GDM1 (cell line): ENCODE measurements at places on chromosomes 6 and 20.

GRCh38 chr20:61115364-61116065, 136.5 kb upstream of the CDH4 start:
- DNase-seq: no peak

DNA sequence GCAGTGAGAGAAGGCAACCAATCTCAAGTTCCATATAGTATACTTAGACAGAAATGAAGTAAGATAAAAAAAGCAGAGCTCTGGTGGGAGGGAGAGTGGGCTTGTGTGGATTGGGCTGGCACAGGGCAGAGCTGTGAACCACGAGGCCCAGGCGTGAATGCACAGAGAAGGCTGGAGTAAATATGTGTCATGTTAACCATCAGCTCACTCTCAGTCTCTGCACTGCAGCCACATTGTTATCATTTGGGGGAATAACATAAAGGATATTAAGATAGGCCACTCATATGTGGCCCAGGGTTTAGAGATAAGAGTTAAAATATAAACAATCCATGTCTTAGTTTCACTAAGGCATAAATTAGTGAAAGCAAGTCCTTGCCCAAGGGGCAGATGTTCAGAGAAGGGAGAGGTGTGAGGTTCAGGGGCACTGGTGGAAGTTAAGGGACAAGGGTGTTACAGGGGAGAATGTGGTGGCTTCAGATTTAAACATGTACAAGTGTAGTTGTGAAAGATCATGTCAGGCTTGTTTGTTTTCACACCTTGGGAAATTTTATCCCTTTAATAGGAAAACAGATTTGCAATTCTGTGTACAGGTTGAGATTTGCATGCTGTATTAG, 14.4 kb downstream of the GMPR start:
- no peak for DNase-seq

- no peak for DNase-seq
Observed at GRCh38 chr20:52318651-52319050, 127.1 kb upstream of the ZFP64 start.

GRCh38 chr6:167702241-167702827, 124.4 kb upstream of the AFDN start:
- DNase-seq: no peak

GRCh38 chr6:9520417-9521151, 894.3 kb downstream of the TFAP2A start:
- DNase-seq: no peak

DNA sequence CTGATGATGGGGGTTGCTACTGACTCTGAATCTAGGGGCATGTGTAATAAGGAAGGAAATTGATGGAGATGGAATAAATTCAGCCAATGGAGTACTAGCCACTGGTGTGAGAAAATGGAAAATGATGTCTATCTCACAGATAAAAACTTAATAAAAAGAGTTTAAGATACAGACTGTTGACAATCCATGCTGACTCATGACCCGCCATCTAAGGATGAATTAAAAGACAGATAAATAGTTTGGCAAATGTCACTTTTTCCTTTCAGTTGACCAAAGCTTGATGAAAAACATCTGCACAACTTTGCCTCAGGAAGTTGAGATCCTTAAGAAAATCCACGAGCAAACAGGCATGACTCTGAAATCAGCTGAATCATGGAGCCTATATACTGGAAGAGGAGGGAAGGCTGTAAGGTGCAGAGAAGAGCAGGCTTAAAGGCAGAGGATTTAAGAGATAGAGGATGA, 82.6 kb upstream of the BMP5 start:
- DNase-seq: no peak

DNA sequence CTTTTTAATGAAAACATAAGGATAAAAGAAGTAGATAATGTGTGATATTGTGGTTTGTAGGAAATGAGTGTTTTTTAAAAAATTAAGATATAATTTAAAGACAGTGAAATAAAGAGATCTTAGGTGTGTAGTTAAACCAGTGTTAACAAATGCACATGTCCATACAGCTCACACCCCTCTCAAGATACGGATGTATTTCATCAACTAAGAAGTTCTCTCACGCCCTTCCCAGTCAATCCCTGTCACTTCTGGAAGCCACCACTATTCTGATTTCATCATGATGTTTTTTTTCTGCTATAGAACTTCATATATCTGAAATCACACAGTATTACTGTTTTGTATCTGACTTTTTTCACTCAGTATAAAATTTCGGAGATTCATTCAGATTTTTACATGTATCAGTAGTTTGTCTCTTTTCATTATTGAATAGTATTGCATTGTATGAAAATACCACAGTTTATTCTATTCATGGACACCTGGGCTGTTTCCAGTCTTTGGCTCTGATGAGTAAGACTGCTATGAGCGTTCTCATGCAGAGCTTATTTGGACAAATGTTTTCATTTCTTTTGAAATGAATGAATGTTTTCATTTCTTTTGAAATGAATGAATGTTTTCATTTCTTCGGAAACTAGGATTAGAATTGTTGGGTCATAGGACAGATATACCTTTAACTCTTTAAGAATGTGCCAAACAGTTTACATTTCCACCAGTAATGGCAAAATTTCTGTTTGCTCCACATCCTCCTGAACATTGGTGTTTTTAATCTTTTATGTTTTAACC, 49.7 kb upstream of the ELOVL5 start:
- DNase-seq: no peak

DNA sequence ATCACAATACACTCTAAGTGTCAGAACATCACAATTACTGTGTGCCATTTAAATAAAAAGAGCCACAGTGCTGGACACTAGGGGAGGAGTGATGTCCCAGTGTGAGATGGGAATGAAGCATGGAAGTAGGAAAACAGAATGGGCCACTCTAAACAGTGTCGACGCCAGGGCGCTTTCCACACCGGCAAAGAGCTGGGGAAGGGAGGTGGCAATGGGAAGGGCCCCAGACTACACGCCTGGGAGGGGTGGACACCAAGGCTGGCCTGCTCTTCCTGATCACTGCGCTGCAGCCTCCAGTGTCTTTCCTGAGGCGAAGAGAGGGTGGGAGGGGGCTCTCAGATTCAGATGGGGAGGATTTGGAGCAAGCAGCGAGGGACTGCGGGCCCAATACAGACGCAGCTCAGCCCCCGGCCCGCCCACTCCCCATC, 75.9 kb downstream of the ERMARD start:
- DNase-seq: no peak

DNA sequence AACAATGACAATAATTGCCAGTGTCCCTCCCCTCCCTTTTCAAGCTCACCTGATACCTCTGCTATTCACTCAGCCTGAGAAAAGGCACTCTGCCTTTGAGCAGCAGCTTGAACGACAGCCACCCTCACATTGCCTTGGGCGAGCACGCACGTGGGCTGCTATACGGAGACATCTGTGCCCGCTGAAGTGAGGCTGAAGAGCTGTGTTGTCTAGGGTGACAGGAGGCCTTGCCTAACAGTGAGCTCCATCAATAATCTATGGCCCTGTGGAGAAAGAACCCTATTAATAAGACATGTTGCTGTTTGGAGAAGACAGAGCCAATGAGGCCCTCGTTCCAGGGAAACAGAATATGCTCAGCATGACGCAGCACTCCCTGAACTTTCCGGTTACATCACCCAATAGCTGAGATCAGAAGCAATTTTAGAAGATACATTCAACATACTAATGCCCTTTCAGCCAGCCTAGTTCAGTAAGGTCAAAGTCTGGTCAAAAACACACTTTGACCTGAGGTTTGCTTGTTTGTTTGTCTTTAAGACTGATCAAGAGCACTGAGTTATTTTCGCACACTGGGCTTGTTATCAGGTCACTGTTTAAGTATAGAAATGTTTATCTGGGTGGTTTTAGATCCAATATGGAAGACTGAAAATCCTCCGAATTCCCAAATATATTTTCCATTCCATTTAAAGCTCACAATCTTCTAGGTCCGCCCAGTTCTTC, 30.6 kb downstream of the RBM24 start:
- DNase-seq: no peak

DNA sequence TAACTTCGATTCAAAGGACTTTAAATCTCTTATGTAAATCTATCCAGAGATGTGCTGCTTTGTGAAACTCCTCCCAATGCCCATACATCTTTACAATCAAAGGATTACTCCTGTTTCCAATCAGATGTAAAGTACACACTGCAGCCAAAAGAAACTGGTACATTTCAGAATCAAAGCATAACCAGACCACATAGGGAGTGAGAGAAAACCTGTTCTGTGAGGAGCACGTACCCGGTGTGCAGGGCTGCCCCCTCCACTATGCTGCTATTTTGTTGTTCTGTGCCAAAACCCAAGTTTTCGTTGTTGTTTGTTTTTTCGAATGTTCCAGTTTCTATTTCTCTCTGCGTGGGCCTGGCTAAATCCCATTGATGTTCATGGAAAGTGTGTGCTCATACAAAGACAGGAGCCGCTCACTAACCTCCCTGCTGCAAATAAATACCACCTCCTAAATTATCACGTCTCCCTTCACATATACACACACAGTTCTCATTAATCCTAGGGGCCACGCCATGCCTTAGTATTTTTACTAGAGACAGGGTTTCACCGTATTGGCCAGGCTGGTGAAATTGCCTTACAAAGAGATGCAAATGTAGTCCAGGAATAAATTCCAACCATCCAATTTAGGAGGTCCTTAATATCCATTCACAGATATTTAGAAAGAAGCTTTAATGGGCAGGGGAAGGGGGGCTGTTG, 52.9 kb downstream of the ATP9A start:
- no peak for DNase-seq

DNA sequence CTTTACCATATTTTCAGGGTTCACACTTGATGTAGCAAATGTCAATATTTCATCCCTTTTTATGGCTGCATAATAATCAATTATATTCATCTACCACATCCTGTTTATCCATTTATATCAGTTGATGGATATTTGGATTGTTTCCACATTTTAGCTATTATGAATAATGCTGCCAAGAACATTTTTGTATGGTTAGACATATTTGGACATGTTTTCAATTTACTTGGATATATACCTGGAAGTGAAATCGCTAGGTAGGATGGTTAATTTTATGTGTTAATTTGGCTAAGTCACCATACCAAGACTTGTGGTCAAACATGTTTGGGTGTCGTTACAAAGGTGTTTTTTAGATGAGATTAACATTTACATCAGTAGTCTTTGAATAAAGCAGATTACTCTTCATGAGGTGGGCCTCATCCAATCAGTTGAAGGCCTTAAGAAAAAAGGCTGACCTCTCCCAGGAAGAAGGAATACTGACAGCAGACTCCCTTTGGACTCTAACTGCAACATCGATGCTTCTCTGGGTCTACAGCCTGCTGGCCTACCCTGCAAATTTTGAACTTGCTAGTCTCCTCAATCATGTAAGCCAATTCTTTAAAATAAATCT, 196.5 kb downstream of the BACH2 start:
- no peak for DNase-seq

DNA sequence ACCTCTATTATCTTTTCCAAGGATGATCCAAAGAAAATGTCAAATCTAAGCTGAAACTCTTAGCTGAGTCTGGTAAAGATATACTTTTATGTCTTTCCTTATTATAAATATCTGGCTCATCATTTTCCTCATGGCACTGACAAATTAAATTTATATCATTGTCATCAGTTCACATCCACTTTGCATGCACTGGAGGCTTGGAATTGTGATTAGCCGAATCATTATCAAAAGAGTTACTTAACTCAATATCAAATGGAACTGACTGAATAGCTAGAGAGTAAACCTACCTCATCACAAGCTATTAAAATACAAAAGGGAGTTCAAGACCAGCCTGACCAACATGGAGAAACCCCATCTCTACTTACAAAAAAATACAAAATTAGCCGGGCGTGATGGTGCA, 713.9 kb upstream of the MARCKS start:
- DNase-seq: no peak

DNA sequence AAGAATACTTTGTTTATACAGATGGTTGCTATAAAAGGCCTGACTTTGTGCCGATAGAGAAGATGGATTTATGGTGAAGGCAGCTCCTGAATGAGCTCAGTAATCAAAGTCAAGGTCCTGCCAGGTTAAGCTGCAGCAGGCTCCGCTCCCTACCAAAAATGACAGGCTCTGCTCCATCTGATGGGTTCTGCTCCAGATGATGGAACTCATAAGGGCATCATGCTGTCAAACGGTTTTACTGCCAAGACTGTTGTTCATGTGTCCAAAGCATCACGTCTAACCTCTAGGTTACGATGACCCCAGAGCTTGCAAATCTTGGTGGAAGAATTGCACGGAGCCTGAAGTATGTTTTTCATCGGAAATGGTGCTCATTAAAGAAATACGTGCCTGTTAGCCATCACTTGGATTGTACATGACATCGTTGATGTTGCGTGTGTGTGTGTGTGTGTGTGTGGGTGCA, 19.2 kb upstream of the PTGIS start:
- no peak for DNase-seq

DNA sequence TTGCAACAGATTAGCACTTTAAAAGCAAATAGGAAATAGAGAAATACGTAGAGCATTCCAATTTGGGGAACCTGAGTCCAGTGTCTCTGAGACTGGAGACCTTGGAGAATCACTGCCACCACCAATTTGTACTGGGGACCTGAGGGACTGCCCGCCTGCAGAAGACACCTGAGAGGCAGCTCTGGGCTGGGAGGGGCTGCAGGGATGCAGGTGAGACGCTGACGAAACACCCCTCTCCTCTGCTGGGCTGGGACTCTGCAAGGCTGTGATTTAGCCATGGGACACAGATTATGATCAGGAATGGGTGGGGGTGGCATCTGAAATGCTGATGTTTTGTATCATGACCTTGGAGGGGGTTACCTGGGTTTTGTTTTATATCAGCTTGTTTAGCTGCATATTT, 7.0 kb upstream of the APMAP start:
- no peak for DNase-seq

DNA sequence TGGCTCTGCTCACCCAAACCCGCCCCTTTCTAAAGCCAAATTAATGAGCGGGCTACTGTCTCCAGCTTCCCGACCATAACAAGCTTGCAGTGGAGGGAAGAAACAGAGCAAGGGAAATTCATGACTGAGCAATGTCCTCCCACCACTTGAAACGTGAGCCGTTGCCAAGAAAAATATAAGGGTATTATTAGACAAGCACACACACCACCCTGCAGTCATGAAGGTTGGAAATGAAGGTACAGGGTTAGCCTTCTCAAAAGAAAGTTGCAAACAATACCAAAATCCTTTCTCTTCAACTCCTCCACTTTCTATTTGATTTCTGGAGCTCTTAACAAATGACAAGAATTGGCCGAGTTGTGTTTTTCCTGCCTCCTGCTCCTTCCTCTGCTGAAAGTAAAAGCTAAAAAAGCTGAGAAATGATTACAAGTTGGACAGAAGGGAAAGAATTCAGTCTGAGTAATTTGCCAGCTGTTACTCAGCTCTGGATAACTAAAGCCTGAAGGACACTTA, 151.1 kb upstream of the B3GAT2 start:
- DNase-seq: no peak
